CD4-positive, alpha-beta T cell treated with Interleukin-4 for 1 hour (primary cell): ENCODE measurements at places on chromosomes 5 and 9.

GRCh38 chr5:177568326-177568725 lies 14.0 kb upstream of the FAM193B start:
- DNase-seq: no peak

GRCh38 chr5:35443803-35444595 lies 173.7 kb upstream of the SPEF2 start:
- no peak for DNase-seq

DNA sequence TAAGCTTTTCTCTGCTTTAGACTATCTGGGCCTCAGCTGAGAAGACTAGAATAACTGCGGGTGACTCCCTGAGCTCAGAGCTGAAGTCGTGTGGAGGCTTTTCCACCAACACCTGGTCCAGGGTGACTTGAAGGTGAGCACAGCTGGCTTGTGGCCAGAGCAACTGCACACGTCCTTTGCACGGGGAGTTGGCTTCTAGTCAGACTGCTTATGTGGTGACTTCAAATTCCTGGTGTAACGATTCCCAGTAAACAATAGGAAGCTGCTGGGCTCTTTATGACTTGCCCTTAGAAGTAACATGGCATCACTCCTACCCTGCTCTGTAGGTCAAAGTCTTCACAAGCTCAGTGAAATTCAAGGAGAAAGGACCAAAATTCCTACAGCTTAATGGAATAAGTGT lies 800.6 kb upstream of the CDH6 start:
- DNase-seq: no peak

DNA sequence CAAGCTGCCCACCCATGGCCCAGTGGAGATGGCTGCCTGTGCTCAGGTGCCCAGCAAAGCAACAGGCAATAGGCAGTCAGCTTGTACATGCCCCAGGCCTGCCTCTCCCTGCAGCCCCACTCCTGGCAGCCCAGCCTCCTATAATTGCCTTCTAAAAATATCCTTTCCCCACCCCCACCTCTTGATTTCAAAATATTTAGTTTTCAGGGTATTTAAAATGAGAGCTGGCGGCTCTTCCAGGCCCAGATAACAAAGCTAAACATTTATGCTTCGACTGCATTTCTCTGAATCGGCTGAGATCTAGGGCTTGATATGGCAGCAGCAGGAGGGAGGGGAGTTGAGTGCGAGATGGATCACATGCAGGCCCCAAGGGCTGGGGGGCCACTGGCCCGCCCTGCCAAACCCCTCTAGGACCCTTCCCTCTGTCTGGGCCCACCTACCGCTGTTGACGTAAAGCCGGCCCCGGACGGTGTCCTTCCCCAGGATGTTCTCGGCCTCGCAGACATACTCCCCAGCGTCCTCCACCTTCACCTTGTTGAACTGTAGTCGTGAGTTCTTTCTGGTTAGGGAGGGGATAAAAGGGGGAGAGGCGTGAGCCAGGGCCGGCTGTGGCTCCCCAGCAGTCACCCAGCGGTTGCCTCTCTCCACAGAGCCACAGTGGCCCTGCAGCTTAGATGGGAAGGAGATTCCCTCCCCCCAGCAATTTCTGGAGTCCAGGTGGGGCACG lies 85.0 kb downstream of the PSD2 start:
- no peak for DNase-seq

DNA sequence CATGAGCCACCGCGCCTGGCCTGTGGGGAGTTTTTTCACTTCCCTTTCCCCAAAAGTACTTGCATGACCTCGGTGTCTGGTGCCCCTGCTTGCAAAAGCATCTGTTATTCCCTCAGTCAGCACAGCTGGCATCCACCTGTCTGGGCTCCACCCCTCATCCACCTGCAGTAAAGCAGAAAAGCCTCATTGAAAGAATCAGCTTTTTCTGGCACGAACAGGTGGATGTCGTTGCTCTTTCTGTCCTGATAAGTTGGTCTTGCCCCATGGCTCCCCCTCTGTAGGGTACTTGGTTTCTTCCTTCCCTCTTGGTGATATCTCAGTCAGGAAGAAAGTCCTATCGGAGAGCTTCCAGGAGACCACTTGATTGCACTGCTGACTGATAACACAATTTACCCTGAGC lies 37.4 kb downstream of the WWC1 start:
- DNase-seq: no peak

GRCh38 chr9:36317766-36318165 lies 59.5 kb upstream of the GNE start:
- no peak for DNase-seq
